Kidney glomerular epithelial cell (primary cell): ENCODE measurements at places on chromosomes 1 and 21.
A peak's percentile ranks its signal among the peaks of the same experiment; 100 is the strongest.

DNA sequence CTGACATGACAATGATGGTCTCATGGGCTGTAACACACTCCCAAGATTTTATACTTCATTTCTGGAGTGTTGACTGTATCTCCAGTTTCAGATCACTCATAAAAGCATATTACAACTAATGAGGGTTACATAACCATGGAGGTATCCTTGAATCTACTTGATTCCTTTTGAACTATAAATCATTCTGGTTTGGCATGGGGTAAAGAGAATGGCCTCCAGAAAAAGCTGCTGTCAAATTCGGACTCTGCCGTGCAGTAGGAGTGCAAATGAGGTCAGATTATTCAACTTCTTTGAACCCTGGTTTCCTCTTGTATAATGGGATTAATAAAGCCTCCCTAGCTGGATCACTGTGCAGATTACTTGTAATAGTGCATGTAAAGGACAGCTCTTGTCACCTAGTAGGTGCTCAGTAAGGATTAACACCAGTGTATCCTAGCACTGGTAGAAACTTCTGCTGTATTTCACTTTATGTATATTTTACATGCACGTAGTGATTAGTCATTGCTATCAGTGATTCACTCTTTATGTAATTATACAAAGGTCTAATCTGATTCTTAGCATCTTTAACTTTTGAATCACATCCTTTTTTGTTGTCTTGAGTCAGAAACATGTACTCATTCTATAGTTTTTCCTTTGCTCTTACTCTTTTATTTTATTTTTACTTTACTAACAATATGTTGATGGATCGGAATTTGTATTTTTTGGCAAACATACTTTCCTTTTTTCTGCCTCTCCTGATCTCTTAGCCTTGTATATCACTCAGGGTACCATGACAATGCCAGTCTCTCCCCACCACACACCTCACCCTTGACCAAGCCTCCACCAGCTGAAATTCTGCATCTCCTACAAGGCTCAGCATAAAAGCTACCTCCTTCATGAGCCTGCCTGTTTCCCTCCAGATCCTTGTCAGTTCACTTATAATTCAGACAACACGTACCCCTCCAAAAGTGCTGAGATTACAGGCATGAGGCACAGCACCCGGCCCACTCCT, 3.2 kb downstream of the LRRC8C start:
- no peak for DNase-seq

DNA sequence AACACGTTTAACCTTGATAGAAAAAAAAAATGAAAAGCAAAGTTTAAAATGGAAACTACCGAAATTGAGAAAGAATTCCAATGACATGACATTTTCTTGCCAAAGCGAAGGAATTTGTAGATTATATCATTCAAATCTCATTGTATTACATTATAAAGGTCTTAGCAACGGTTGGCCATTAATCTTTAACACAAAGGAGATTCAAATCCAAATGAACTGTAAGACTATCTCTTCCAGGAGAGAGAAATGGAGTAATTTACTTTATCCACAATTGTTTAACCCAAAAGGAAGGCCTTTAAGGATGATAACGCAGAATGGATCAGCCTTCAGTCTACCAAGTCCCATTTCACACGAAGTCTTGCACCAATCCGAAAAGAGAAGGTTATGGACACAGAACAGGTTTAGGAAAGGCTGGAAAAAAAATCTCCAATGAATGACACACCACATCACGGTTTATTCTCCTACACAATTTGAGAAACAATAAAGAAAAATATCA, 1.5 kb downstream of the ENAH start:
- peak; percentile 28 for DNase-seq

- DNase-seq, result no peak
Measured at GRCh38 chr1:166116026-166116425, 50.8 kb downstream of the FAM78B start.

- DNase-seq, result no peak
Measured at GRCh38 chr1:22131875-22132486, 10.9 kb downstream of the WNT4 start.

GRCh38 chr1:203536575-203536974, 42.6 kb downstream of the OPTC start:
- DNase-seq, result no peak

GRCh38 chr1:57235730-57236510, 187.9 kb downstream of the DAB1 start:
- no peak for DNase-seq

DNA sequence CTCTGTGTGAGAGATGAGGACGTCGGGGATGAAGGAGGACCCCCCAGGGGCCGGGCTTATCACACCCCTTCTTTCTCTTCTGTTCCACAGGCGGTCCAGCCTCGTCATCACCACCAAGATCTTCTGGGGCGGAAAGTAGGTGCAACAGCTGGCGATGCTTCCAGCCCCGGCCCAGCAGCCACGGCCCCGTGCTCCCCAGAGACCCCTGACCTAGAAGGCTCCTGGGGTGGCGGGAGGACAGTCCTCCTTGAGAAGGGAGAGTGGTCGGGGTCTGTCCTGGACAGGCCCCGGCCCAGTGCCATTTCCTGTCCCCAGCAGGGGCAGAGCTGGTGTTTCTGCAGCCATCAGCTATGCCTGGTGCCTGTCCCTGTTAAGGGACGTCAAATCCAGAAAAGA, 41.7 kb downstream of the KCNAB2 start:
- no peak for DNase-seq

DNA sequence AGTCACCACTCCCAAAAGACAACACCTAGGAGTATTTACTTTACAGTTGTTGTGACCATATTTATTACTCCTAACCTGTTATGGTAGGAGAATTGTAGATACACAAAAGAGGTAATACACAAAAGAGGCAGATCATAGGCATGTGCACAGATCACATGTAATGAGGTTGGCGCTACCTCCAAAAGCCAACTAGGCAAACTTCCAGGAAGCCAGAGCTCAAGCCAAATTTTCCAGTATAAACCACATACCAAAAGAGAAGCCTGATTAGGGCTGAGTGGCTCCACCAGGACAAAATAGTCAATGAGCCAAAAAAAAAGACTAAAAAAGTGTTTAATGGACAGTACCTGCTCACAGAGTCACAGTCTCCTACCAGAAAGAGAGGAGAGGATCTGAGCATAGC, 195.0 kb upstream of the PBX1 start:
- no peak for DNase-seq

- DNase-seq, result no peak
Measured at GRCh38 chr1:111789142-111789541, 33.4 kb downstream of the DDX20 start.

GRCh38 chr1:187948170-187948794, 1119.5 kb downstream of the PLA2G4A start:
- DNase-seq, result no peak

DNA sequence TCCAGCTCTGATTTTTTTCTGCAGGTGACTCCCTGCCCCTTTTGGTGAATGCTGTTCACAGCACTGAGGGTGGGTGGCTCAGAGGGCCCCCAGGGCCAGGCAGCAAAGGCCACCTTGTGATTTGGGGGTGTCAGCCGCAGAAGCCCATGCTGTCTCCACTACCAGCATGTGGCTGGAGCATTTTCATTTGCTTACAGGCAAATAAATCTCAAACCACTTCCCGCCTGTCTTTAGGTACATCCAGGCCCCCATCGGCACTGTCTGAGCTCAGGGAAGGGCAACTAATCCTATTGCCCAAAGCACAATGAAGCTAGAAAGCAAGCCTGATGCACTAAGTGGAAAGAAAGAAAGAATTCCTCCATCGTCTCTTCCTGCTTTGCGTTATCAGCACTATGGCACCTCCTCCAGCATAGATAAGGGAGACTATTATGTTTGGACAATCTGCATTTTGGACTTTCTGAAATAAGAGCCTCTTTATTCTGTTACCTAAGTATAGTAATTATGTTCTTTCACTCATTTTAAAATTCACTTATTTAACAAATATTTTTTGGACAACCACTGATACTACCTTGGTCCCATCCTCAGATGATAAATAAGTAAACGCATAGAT, 100.5 kb upstream of the TLR5 start:
- DNase-seq, result no peak

GRCh38 chr1:101371259-101371658, 134.4 kb downstream of the S1PR1 start:
- DNase-seq, result peak; percentile 17

DNA sequence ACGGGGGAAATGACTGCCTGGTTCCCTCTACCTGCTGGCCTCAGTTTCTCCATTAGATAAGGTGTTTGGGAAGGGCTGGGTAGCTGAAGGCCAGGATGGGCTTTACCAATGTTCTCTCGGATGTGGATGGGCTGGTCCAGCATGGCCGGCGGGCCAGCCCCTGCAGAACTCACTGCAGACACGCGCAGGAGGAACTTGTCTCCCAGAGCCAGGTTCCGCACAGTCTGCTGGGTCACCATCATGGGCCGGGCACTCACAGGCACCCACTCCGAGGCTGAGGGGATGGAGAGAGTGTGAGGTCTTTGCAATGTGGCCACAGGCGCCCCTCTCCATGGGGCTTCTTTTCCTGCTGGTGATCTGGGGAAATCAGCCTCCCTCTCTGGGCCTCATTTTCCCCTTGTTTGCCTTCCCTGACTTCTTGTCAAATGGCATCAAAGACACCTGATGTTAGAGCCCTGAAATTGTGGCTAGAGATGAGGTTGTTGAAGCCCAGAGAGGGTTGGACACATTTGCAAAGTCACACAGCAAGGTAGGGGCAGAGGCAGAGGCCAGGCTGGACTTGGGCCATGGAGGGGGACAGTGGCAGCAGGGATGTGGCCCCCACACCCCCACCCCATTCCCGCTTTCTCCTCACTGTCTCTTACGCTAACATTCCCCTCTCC, 1.2 kb downstream of the MYBPH start:
- DNase-seq, result no peak

DNA sequence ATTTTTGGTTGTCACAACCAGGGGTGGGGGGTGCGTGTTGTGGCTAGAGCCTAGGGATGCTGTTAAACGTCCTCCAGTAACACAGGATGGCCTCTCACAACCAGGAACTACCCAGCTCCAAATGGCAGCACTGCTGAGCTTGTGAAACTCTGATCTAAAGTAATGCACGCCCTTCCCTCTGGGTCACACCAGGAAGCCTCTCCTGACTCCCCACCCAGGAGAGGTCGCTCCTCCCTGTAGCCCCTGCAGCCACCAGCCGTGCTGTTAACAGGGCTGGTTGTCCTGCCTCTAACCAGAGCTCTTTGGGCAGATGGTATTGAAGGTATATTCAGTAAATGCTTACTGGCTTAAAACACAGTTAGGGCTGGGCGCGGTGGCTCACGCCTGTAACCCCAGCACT, 73.2 kb downstream of the NKAIN1 start:
- no peak for DNase-seq

GRCh38 chr1:222288053-222288452, 259.9 kb downstream of the HHIPL2 start:
- DNase-seq, result no peak

- DNase-seq, result no peak
Measured at GRCh38 chr1:36168514-36168913, 12.6 kb downstream of the MAP7D1 start.

DNA sequence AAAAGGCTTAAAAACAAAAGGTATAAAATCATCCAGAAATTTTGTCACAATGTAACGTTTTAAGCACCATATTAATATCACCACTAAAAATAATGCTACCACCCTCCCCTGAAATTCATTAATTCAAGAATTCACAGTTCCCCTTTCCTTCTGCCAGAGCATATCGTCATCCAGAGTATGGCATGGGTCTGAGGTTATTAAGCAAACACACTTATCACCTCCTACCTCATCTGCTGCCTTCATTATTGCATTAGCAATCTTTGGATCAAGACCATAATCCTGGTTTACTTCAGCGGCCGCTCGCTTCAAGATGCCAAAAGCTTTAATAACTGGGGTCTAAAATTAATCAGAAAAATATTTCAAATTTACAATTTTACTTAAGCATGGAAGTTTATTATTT, 6.2 kb downstream of the FH start:
- no peak for DNase-seq

DNA sequence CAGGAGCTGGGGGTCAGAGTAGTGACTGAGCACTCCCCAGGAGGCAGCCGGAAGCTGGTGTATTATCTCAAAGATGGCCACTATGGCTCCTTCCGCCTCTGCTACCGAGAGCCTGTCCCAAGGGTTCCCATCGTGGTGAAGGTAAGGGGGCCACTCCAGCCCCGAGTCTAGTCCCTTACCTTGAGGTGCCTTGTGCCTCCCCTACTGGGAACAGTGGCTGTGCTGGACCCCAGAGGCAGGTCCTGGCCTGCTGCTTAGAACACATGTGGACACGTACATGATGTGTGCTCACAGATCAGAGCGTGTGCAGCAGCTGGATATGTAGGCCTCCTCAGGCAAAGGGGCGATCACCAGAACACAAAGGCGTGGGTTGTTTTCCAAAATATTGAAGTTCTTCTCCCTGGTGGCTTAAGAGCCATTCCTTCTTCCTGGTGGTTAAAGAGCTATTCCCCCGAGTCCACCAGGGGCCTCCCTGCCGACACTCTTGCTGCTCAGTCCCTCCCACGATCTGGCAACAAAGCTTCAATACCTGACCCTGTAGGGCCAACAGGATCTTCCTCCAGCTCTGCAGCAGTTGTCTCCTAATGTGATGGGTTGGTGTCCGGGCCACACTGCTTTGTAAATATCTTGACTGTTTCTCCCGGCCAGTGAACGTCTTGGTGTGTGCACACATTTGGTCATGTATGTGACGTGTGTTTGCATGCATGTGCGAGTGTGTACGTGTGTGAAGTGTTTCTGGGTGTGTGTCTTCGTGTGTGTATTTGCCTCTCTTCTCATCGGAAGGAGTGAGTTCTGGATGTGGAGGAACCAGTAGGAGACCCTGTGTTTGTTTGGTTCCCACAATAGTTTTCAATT, 68.4 kb upstream of the TINAGL1 start:
- no peak for DNase-seq

DNA sequence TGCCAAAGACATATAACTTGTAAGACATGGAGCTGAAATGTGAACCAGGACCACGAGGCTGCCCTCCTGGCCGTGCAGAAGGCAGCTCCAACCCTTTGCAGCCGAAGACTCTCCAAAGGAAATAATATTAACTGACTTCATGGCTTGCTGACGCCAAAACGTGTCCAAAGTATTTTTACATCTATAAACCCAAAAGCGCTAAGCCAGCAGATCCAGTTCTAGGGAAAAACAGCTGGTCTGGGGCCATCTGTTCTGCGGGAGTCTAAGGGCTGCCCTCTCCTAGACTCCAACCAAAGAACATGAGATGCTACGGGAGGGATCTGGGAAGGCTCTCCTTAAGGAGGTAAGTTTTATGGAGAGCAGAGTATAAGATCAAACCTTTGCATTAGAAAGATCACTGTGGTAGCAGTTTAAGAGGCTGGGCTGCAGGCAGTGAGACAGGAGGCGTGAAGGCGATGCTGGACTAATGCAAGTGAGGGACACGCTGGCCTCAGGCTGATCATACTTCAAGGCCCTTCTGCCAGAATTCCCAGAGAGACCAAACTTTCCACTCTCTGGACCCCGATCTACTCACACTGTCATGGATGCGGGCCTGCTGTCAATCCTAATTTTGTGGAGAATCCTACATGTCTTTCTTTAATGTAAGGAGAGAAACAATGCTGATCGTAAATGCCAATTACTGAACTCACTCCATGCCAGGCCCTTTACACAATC, 1.2 kb downstream of the TMEM53 start:
- no peak for DNase-seq

GRCh38 chr1:211738096-211738690, 62.8 kb upstream of the NEK2 start:
- no peak for DNase-seq
